Hematopoietic multipotent progenitor cell treated with erythropoietin and hydrocortisone succinate and interleukin-3 and kit ligand, for 4 days (in vitro differentiated cells): ENCODE measurements at places on chromosomes 2 and 18.

- DNase-seq, result no peak
These were observed 345.8 kb upstream of the TFPI start for GRCh38 chr2:187900021-187900420.

DNA sequence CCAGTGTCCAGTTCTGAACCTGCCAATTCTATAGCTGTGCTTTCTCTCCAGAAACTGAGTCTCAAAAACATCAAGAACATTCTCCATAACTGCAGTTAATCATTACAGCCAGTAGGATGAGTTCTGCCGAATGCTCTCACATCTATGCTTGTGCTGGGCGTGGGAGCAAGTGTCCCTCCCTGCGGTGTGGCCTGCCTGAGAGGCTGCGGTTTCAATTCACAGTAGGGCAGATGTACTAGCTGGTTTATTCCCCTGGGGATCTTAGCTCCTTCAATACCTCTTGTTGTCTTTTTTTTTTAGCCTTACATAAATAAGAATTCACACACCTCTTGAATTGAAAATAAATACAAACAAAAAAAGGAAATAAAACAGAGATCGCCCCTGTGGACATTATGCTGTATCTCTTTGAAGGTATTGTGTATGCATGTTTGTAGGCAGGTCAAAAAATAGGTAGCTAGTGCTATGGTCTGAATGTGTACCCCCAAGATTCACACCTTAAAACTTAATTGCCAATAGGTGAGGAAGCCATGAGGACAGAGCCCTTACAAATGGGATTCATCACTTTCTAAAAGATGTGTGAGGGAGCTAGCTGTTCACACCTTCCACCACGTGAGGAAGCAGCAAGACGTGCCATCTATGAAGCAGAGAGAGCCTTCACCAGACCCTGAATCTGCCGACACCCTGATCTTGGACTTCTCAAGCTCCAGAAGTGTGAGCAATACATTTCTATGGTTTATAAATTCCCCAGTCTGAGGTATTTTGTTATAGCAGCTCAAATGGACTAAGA is 74.3 kb downstream of the BCL2L11 start:
- DNase-seq, result peak; percentile 39

GRCh38 chr2:195674491-195675221 is 17.6 kb downstream of the SLC39A10 start:
- no peak for DNase-seq

DNA sequence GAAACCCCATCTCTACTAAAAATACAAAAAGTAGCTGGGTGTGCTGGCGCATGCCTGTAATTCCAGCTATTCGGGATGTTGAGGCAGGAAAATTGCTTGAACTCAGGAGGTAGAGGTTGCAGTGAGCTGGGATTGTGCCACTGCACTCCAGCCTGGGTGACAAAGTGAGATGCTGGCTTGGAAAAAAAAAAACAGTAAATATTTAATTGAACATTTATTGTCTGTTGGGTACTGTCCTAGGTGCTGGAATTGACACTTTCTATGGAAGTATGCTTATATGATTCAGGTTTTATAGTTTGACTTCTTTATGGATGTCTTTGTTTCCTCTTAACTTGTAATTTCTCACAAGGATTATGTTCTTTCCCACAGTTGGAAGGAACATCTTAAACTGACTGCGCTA is 633.1 kb upstream of the SETBP1 start:
- no peak for DNase-seq

GRCh38 chr2:158484892-158485556 is 28.3 kb downstream of the PKP4 start:
- DNase-seq, result no peak
